ENCODE measurements at places on chromosomes 12 and 14. TPM values are rescaled to one million over a fixed set of nuclear protein-coding genes. Genes with fewer than 3 reads are reported as not detected.
A peak's percentile ranks its signal among the peaks of the same experiment; 100 is the strongest.

GRCh38 chr12:7695566-7696197 lies at the start of gene GDF3:
GDF3 (minus strand) TSS chr12:7695775; CDS start chr12:7695728, 47 bp downstream.
- no peak for DNase-seq
- no peak within 1 kb of the TSS for H3K27ac ChIP-seq
- H3K4me3 ChIP-seq: no peak within 1 kb of the TSS

DNA sequence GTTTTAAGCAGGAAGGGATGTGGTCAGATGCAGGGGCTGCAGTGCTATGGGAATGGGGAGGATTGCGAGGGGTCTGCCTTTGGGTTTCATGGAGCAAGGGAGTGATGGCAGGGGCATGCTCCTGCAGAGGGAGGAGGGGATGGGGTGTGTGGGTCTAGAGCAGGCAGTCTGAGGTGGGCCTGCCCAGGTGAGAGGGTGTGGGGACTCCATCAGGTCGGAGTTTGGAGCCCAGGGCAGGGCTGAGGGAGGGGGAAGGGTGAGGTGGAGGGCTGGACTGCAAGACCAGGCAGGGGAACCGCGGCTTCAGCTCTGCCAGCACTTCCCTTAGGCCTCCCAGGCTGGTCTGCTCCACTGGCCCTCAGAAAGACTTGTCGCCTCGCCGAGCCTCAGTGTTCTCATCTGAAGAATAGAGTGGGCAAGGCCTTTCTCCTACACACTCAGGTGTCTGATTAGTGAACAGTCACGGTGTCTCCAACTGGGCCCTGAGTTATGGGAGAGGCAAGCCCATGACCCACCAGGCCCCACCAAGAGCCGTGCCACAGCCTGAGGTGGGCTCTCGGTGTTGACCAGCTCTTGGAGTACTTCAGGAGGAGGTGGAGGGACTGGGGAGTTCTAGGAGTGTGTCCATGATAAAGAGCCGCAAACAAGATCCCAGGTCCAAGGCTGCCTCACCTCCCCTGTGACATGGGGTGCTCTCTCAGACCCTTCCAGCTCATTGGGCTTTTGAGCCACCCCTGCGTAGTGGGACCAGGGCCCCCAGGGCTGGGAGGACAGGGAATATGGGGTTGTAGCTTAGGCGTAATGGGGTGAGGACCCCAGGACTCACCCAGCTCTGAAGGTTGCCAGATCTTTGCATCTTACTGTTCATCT lies 20.1 kb upstream of the KRT80 start:
- no peak for DNase-seq
- no peaks in the 10 kb centered on the region for H3K27me3 ChIP-seq
- peaks cover 42% of the 10 kb centered on the region for H3K4me1 ChIP-seq
- no peak overlapping the region for H3K27ac ChIP-seq
- H3K4me3 ChIP-seq: no peak overlapping the region
- no peaks in the 10 kb centered on the region for H3K36me3 ChIP-seq

- H3K27ac ChIP-seq: no peak within 1 kb of the TSS
- peaks cover 27% of the 10 kb centered on the region for H3K4me1 ChIP-seq
- H3K4me3 ChIP-seq: no peak within 1 kb of the TSS
Measured at GRCh38 chr14:24307575-24308341, at the start of gene CIDEB. CIDEB (minus strand) TSS chr14:24307977; CDS start chr14:24307858, 119 bp downstream.

- H3K4me1 ChIP-seq: peaks cover 40% of the 10 kb centered on the region
- H3K27me3 ChIP-seq: no peaks in the 10 kb centered on the region
- DNase-seq: no peak
- no peak overlapping the region for H3K4me3 ChIP-seq
- H3K36me3 ChIP-seq: peaks cover 8% of the 10 kb centered on the region
- no peak overlapping the region for H3K27ac ChIP-seq
Measured at GRCh38 chr14:90523961-90524875, 127.4 kb downstream of the CALM1 start.

GRCh38 chr12:70247653-70248199 lies 4.5 kb downstream of the CNOT2 start:
- DNase-seq: no peak
- H3K4me3 ChIP-seq: no peak overlapping the region
- H3K27me3 ChIP-seq: no peaks in the 10 kb centered on the region
- no peaks in the 10 kb centered on the region for H3K36me3 ChIP-seq

DNA sequence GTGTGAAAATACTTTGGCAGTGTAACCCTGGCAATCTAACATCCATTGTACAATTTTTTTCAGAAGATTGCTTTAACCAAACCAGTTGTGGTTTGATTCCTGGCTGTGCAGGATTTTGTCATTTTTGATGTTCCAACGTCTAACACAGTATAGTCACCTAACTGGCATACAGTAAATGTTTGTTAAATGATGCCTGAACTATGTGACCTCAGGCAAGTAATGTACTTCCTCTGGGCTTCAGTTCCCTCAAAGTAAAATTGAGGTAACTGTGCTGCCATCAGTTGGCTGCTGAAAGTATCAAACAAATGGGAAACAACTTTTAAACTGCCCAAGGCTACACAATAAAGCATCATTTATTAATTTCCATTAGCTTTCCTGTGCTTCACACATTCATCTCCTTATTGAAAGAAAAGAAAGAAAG lies 4.3 kb downstream of the TM7SF3 start:
- H3K27me3 ChIP-seq: no peaks in the 10 kb centered on the region
- H3K36me3 ChIP-seq: no peaks in the 10 kb centered on the region
- H3K4me1 ChIP-seq: peaks cover 8% of the 10 kb centered on the region
- H3K27ac ChIP-seq: no peak overlapping the region

GRCh38 chr12:68479261-68479895 lies 131.3 kb upstream of the RAP1B start:
- no peaks in the 10 kb centered on the region for H3K4me1 ChIP-seq
- H3K36me3 ChIP-seq: no peaks in the 10 kb centered on the region
- H3K27ac ChIP-seq: no peak overlapping the region

GRCh38 chr14:85534458-85535293 lies 4.7 kb downstream of the FLRT2 start:
- peaks cover 3% of the 10 kb centered on the region for H3K36me3 ChIP-seq
- DNase-seq: peak; percentile 69
- peak overlapping the region; percentile 86 for H3K27ac ChIP-seq
- H3K4me1 ChIP-seq: peaks cover 30% of the 10 kb centered on the region

DNA sequence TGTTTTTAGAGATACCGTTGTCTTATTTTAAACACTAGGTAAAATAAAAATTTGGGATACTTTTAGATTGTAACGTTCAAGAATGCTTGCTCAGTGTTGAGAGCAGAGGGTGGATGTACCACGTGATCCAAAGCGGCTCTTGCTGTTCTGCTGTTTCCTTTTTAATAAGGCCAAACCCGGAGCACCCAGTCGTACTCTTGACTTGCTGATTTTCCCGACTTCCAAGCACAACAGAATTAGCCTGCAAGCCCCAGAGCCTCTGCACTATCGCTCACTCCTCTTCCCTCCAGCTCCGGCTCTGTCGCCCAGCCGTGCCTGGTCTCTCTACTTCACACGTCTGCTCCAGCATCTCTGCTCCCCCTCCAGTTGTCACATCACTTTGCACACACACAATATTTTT lies 77.3 kb downstream of the EMP1 start:
- DNase-seq: no peak
- H3K27me3 ChIP-seq: no peaks in the 10 kb centered on the region
- no peak overlapping the region for H3K27ac ChIP-seq
- peaks cover 23% of the 10 kb centered on the region for H3K4me1 ChIP-seq

DNA sequence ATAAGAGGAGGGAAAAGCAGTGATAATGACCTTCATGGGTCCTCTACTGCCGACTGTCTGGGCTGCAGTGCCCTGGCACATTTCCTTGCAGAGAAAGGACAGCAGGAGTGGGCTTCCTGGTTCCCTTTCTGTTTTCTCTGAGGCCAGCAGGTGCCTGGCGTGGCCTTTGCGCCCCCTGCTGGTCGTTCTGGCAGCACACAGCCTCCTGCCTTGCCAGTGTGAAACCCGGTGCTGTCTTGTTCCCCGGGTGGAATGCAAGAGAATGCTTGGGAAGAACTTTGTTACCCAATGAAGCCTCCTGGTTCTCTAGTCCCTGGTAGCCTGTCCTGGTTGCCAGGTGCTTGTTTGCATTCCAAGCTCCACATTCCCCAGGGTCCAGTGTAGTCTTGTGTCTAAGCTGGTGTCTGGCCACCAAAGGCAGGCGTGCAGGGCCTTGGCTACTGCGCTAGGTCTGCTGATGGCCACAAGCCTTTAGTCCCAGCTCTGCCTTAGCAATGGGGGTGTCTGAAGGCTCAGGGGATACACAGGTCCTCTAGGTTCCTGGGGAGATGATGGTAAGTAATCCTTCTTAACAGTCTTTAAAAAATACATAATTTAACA lies 1392.4 kb upstream of the TMEM132C start:
- H3K36me3 ChIP-seq: no peaks in the 10 kb centered on the region
- H3K27me3 ChIP-seq: no peaks in the 10 kb centered on the region
- DNase-seq: peak; percentile 52
- no peak overlapping the region for H3K27ac ChIP-seq
- H3K4me1 ChIP-seq: no peaks in the 10 kb centered on the region

DNA sequence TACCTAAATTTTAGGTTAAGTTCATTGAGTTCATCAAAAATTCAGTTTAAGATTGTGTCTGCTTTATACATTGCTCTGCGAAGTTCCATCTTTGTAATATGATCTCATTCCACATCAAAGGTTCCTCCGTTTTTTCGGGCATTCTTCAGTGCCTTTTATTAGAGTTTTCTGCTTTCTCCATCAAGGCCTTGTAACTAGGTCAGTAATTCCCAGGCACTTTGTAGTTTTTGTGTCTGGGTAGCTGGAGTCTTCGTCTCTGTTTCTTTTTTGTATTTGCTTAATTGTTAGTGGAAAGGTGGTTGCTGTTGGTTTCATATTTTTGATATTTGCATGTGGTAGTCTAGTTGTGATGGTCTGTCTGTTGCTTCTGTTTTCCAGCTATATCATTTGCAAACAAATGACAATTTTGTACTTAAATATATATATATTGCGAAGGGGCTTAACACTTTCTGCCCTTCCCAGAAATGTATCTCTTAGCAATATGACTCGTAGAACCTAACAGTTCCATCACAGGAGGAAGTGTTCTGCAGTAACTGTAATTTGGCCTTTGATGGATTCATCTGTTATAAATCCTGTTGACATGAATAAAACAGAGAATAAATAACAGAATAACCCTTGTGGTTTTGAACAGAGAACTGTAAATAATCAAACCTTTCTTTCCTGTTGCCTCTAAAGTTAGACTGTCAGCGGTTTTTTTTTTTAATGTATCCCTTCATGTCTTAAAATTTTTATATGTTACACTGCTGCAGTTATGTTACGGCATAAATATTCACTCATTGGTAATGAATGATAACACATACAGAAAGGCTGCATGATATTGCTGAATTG lies 88.4 kb upstream of the DYNC1H1 start:
- no peaks in the 10 kb centered on the region for H3K27me3 ChIP-seq
- H3K4me3 ChIP-seq: no peak overlapping the region
- DNase-seq: no peak
- H3K4me1 ChIP-seq: peaks cover 3% of the 10 kb centered on the region
- H3K36me3 ChIP-seq: peaks cover 24% of the 10 kb centered on the region

DNA sequence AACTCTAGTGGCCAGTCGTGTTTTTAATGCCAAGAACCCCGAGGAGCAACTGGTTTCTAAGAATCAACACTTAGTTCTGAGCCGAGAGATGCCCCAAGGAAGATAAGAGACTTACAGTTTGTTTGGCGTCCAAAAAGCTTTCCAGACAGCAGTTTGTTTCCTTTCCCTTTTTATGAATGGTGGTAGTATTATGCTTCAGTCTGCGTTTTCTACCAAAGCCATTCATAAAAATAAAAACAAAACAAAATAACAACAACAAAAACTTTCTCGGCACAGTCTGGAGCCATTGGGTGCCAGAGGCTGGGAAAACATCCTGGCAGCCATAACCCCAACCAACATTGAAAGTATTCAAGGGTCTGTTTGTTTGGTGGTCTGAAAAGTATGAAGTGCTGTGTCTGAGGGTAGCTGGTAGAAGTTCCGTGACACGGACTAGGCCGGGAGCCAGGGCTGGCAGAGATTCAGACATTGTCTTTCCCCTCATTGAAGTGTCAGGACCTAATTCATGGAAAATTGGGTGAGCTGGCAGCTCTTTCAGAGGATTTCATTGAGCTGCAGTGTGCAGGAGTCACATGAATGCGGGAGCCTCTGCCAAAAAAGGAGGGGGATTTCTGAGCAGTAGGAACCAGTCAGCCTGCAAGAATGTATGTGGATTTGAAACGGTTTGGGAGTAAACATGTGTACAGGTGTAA lies 124.2 kb downstream of the HMGA2 start:
- no peaks in the 10 kb centered on the region for H3K27me3 ChIP-seq
- peak; percentile 95 for DNase-seq
- peak overlapping the region; percentile 1 for H3K4me3 ChIP-seq

DNA sequence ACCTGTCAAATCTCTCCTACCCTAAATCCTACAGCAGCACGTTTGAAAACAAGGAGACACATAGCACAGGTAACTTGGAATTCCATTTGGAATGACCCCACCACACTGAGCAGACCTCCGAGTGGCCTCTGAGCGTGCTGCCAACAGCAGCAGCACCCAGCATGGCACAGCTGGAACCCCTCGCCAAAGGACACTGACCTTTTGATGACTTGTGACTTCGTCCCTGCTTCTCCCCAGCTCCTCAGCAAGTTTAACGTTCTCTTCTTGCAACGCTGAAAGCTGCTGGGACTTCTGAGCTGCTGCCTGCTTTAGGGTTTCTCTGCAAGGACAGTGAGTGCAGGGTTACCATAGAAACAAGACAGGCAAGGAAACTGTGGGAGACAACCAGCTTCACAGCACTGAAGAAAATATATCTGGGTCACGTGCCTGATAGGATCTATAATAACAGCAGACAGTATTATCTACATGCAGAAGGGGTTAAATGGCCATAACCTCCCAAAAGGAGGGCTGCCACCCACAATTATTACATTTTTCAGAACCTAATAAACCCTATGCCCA lies 43.3 kb upstream of the VPS33A start:
- H3K27ac ChIP-seq: no peak overlapping the region
- H3K27me3 ChIP-seq: no peaks in the 10 kb centered on the region

DNA sequence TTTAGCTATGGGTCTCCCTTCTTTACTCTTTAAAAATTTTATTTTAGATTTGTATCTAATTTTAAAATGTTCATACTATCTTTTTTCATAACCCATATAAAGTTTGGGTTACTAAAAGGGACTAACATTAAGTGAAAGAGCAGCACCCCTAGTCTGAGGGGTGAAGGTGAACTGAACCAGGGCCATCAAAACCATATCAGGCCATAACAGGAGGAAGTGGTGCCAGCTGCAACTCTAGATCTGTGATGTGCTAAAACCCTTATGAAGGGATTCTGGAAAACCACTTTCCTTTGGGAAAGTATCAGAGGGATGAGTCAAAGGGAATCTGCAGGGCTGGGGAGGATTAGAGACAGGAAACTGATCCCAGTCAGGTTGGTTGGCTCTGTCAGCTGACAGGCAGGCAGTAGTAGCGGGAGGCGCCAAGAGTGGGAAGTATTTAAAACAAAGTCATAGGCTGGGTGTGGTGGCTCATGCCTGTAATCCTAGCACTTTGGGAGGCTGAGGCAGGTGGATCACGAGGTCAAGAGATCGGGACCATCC lies 162.5 kb downstream of the PPM1H start:
- H3K36me3 ChIP-seq: no peaks in the 10 kb centered on the region
- peaks cover 4% of the 10 kb centered on the region for H3K4me1 ChIP-seq
- H3K27me3 ChIP-seq: peaks cover 4% of the 10 kb centered on the region
- no peak overlapping the region for H3K4me3 ChIP-seq
- H3K27ac ChIP-seq: no peak overlapping the region

- H3K4me1 ChIP-seq: no peaks in the 10 kb centered on the region
- no peaks in the 10 kb centered on the region for H3K36me3 ChIP-seq
- no peak overlapping the region for H3K4me3 ChIP-seq
- no peaks in the 10 kb centered on the region for H3K27me3 ChIP-seq
- DNase-seq: no peak
Measured at GRCh38 chr12:71155225-71155624, 2.6 kb downstream of the TSPAN8 start.

The ARHGEF25 gene
- 47.7 TPM for polyA plus RNA-seq

The IL31 gene
- not detected for polyA plus RNA-seq

The INSM2 gene
- 0.44 TPM for polyA plus RNA-seq

The ING4 gene
- polyA plus RNA-seq: 94.6 TPM

The NABP2 gene
- polyA plus RNA-seq: 48.3 TPM

The BICD1 gene
- 25.2 TPM for polyA plus RNA-seq

The TGFB3 gene
- 29.2 TPM for polyA plus RNA-seq

The DCN gene
- polyA plus RNA-seq: 296 TPM

Data from spinal cord (tissue), 10 donors.